ENCODE measurements at places on chromosomes 1 and 21. TPM values are rescaled to one million over a fixed set of nuclear protein-coding genes. Genes with fewer than 3 reads are reported as not detected.

GRCh38 chr1:242784084-242784483 lies 259.6 kb upstream of the PLD5 start:
- H3K36me3 ChIP-seq, result no peaks in the 10 kb centered on the region
- no peaks in the 10 kb centered on the region for H3K4me1 ChIP-seq
- H3K27me3 ChIP-seq, result no peaks in the 10 kb centered on the region
- H3K27ac ChIP-seq, result no peak overlapping the region
- no peak overlapping the region for H3K4me3 ChIP-seq
- DNase-seq, result no peak

- no peak overlapping the region for H3K4me3 ChIP-seq
- H3K27me3 ChIP-seq, result no peaks in the 10 kb centered on the region
- no peak overlapping the region for H3K27ac ChIP-seq
- peaks cover 11% of the 10 kb centered on the region for H3K4me1 ChIP-seq
These were observed 200.9 kb downstream of the DISC1 start for GRCh38 chr1:231827337-231828105.

DNA sequence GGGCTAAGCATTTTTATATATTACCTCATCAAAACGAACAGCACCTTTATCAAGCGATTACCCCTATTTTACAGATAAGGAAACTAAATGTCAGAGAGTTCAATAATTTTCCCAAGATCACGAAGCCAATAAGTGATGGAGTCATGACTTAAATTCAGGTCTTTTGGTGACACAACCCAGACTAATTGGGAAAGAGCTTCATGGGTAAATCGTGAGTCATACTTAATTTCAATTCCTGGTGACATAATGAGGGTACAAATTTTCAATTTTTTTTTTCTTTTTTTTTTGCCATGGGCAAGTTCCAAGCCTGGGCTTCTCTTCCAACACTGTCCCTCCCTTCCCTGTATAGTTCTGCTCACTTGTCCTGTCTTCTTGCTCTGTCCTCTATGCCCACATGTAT lies 30.1 kb upstream of the IL10 start:
- no peak overlapping the region for H3K4me3 ChIP-seq
- no peaks in the 10 kb centered on the region for H3K4me1 ChIP-seq
- no peak overlapping the region for H3K27ac ChIP-seq
- no peak for DNase-seq
- no peaks in the 10 kb centered on the region for H3K36me3 ChIP-seq

GRCh38 chr21:33642896-33643657 lies 776 bp downstream of the ITSN1 start:
- no peaks in the 10 kb centered on the region for H3K36me3 ChIP-seq
- H3K4me1 ChIP-seq, result peaks cover 15% of the 10 kb centered on the region
- H3K27me3 ChIP-seq, result no peaks in the 10 kb centered on the region
- DNase-seq, result peak; percentile 63
- H3K27ac ChIP-seq, result peak overlapping the region; percentile 82
- peak overlapping the region; percentile 74 for H3K4me3 ChIP-seq

GRCh38 chr1:52707927-52708655 lies 9.9 kb upstream of the COA7 start:
- H3K36me3 ChIP-seq, result no peaks in the 10 kb centered on the region
- no peak overlapping the region for H3K4me3 ChIP-seq
- H3K27me3 ChIP-seq, result no peaks in the 10 kb centered on the region
- H3K4me1 ChIP-seq, result peaks cover 7% of the 10 kb centered on the region

DNA sequence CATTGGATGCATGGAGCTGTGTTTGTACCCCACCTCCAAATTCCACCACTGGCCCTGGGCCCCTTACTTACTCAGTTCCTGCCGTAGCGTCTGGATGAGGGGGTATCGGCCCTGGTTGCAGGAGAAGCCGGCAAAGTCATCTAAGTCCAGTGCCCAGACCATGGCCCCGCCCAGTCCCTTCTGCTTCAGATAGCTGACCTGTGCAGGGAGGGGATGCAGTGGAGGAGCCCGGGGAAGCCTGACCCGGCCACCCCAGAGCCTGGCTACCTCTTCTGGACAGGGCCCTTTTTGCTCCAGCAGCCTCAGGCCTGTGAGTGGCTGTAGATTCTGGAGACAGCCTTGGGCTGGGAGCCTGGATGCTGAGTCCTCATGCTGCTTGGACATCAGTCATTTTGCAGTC lies 11.8 kb downstream of the CHIT1 start:
- no peaks in the 10 kb centered on the region for H3K27me3 ChIP-seq
- H3K27ac ChIP-seq, result no peak overlapping the region
- H3K36me3 ChIP-seq, result no peaks in the 10 kb centered on the region
- DNase-seq, result no peak

GRCh38 chr1:236576004-236576403 lies 28.3 kb downstream of the HEATR1 start:
- H3K4me3 ChIP-seq, result no peak overlapping the region
- no peaks in the 10 kb centered on the region for H3K4me1 ChIP-seq
- DNase-seq, result no peak
- H3K27ac ChIP-seq, result no peak overlapping the region
- no peaks in the 10 kb centered on the region for H3K36me3 ChIP-seq
- H3K27me3 ChIP-seq, result no peaks in the 10 kb centered on the region

DNA sequence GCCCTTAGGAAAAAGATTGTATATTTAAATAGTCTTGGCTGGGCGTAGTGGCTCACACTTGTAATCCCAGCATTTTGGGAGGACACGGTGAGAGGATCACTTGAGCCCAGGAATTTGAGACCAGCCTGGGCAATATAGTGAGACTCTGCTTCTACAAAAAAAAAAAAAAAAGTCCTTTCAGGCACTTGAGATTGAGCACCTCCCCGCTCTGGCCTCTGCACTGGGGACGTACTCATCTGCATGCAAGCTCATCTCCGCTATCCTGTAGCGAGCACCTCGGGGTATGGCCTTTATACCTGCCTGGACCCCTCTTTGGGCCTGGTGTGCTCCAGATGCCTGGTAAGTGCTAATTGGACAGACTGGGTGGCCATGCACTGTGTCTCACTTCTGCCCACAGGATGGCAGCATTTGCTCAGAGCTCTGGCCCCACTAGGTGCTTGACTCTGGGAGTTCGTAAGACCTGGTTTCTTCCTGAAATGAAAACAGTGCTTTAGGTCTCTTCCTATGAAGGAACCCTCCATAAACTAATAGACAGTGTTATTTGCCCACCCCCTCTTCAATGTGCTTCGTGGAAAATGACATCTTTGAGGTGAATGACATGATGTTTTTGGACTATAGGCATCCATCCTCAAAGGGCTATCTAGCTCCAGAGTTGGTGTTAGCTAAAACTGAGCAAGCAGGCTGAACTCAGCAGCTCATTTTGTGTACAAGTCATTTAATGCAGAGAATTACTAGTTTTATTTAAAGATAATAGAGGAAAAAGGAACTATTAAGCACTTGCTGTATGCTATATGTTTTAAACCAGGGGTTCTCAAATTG lies 61.7 kb upstream of the ADAR start:
- no peaks in the 10 kb centered on the region for H3K27me3 ChIP-seq
- peak; percentile 85 for DNase-seq
- H3K4me1 ChIP-seq, result no peaks in the 10 kb centered on the region
- no peak overlapping the region for H3K27ac ChIP-seq

GRCh38 chr1:54984131-54984842 lies 3.9 kb downstream of the TMEM61 start:
- H3K27me3 ChIP-seq, result peaks cover 29% of the 10 kb centered on the region
- no peak overlapping the region for H3K27ac ChIP-seq
- H3K4me3 ChIP-seq, result no peak overlapping the region
- H3K36me3 ChIP-seq, result no peaks in the 10 kb centered on the region
- DNase-seq, result no peak

GRCh38 chr1:204984499-204984898 lies 58.5 kb upstream of the CNTN2 start:
- H3K27me3 ChIP-seq, result no peaks in the 10 kb centered on the region
- DNase-seq, result no peak
- H3K36me3 ChIP-seq, result no peaks in the 10 kb centered on the region
- no peak overlapping the region for H3K27ac ChIP-seq
- H3K4me3 ChIP-seq, result no peak overlapping the region
- no peaks in the 10 kb centered on the region for H3K4me1 ChIP-seq

DNA sequence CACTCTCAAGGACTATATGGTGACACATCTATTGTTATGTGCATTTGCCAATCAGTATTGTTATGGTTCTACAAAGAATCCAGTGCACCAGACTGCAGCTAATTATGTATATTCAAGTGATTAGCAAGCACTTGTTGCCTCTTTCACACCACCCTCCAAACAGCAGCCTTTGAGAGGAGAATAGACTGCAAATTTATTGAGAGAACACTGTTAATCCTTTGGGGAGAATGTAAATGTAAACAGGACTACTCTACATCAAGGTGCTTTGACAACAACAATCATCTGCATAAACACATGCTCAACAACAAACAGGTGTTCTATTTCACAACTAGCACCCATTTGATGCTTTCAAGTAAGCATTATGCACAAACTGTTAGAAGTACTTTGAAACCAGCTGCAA lies 117.4 kb downstream of the AKT3 start:
- no peak overlapping the region for H3K4me3 ChIP-seq
- H3K27ac ChIP-seq, result no peak overlapping the region
- H3K36me3 ChIP-seq, result no peaks in the 10 kb centered on the region
- H3K27me3 ChIP-seq, result no peaks in the 10 kb centered on the region

GRCh38 chr1:159868766-159869165 lies 6.3 kb upstream of the VSIG8 start:
- no peak overlapping the region for H3K4me3 ChIP-seq
- H3K27ac ChIP-seq, result no peak overlapping the region
- H3K27me3 ChIP-seq, result no peaks in the 10 kb centered on the region
- DNase-seq, result no peak

DNA sequence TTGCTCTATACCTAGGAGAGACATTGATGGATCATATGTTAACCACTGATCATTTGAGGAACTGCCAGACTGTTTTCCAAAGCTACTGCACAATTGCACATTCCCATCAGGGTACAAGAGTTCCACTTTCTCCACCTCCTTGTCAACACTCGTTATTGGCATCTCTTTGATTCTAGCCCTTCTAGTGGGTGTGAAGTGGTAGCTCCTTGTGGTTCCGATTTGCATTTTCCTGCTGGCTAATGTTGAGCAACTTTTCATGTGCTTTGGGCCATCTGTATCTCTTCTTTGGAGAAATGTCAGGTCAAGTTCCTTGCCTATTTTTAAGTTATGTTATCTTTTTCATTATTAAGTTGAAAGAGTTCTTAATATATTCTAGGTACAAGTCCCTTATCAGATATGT lies 90.1 kb downstream of the DMRTB1 start:
- DNase-seq, result no peak
- no peaks in the 10 kb centered on the region for H3K4me1 ChIP-seq
- H3K36me3 ChIP-seq, result no peaks in the 10 kb centered on the region
- no peaks in the 10 kb centered on the region for H3K27me3 ChIP-seq

- no peaks in the 10 kb centered on the region for H3K4me1 ChIP-seq
- H3K27me3 ChIP-seq, result no peaks in the 10 kb centered on the region
- H3K27ac ChIP-seq, result no peak overlapping the region
- no peaks in the 10 kb centered on the region for H3K36me3 ChIP-seq
- no peak for DNase-seq
These were observed 145.6 kb upstream of the NFIA start for GRCh38 chr1:60936591-60937342.

- H3K4me1 ChIP-seq, result no peaks in the 10 kb centered on the region
- DNase-seq, result no peak
These were observed 2.3 kb upstream of the TSPAN2 start for GRCh38 chr1:115091572-115091971.

DNA sequence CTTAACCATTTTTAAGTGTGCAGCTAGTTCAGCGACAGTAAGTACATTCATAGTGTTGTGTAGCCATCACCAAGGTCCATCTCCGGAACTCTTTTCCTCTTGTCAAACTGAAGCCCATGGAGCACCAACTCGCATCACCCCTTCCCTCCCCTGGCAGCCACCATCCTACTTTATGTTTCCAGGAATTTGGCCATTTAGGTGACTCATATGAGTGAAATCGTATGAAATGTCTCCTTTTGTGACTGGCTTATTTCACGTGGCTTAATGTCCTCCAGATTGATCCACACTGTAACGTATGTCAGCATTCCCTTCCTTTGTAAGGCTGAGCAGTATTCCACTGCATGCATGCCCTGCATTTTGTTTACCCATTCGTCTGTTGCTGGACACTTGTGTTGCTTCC lies 2.5 kb downstream of the COL6A2 start:
- peaks cover 6% of the 10 kb centered on the region for H3K4me1 ChIP-seq
- H3K27me3 ChIP-seq, result peaks cover 23% of the 10 kb centered on the region
- peak; percentile 5 for DNase-seq
- peak overlapping the region; percentile 87 for H3K27ac ChIP-seq
- peaks cover 5% of the 10 kb centered on the region for H3K36me3 ChIP-seq

DNA sequence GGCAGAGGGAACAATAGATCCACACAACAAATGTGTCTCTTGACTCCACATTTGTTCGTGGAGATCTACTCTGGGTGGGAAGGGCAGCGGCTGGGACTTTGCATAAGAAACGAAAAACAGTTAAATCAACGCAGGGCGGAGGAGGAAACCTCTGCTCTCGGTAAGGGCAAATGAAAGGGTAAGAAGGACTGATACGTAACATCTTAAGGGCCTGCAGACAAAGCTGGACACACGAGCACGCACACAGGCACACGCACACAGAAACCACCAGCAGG lies 57.3 kb downstream of the MRPL37 start:
- H3K27ac ChIP-seq, result peak overlapping the region; percentile 28
- no peak for DNase-seq
- no peak overlapping the region for H3K4me3 ChIP-seq
- no peaks in the 10 kb centered on the region for H3K36me3 ChIP-seq
- H3K4me1 ChIP-seq, result peaks cover 16% of the 10 kb centered on the region

GRCh38 chr1:178973652-178974101 lies 52.0 kb upstream of the FAM20B start:
- no peak for DNase-seq
- H3K4me3 ChIP-seq, result no peak overlapping the region
- H3K27ac ChIP-seq, result no peak overlapping the region

- H3K4me1 ChIP-seq, result no peaks in the 10 kb centered on the region
- no peaks in the 10 kb centered on the region for H3K36me3 ChIP-seq
- no peak overlapping the region for H3K27ac ChIP-seq
- no peaks in the 10 kb centered on the region for H3K27me3 ChIP-seq
These were observed 190.0 kb downstream of the BRINP2 start for GRCh38 chr1:177360791-177361190.

The S100A1 gene
- 2.7 TPM for total RNA-seq

The MPL gene
- total RNA-seq, result not detected

The PLA2G4A gene
- 24.9 TPM for total RNA-seq

The SLC35F3 gene
- 0.80 TPM for total RNA-seq

The NPHS2 gene
- total RNA-seq, result not detected

The RNF186 gene
- 1.4 TPM for total RNA-seq

The ZNF697 gene
- total RNA-seq, result 7.3 TPM

The SPRR2E gene
- total RNA-seq, result not detected

The BEND5 gene
- 7.5 TPM for total RNA-seq

The VANGL2 gene
- 9.7 TPM for total RNA-seq

The AKIRIN1 gene
- 75.1 TPM for total RNA-seq

The ATP1A2 gene
- total RNA-seq, result 4.7 TPM

Measured in hepatocyte (in vitro differentiated cells).